Kidney (tissue), 22 donors: ENCODE measurements at places on chromosomes 3 and 15.

DNA sequence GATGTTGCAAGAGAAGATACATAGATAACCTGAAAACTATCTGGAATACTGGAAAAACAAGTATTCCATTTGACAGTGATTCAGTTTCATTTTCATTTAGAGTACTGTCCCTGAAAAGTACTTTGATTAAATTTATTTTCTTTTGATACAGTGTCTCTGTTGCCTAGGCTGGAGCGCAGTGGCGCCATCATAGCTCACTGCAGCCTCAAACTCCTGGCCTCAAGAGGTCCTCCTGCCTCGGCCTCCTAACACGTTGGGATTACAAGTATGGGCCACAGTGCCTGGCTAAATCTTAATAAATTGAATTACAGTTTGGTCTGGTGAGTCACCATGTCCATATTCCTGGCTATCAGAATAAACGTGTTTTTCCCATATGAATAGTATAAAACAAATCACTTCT is 1.6 kb upstream of the LEO1 start:
- no peak overlapping the region for H3K27ac ChIP-seq
- peaks cover 3% of the 10 kb centered on the region for H3K4me1 ChIP-seq
- no peaks in the 10 kb centered on the region for H3K27me3 ChIP-seq
- no peak overlapping the region for H3K4me3 ChIP-seq

DNA sequence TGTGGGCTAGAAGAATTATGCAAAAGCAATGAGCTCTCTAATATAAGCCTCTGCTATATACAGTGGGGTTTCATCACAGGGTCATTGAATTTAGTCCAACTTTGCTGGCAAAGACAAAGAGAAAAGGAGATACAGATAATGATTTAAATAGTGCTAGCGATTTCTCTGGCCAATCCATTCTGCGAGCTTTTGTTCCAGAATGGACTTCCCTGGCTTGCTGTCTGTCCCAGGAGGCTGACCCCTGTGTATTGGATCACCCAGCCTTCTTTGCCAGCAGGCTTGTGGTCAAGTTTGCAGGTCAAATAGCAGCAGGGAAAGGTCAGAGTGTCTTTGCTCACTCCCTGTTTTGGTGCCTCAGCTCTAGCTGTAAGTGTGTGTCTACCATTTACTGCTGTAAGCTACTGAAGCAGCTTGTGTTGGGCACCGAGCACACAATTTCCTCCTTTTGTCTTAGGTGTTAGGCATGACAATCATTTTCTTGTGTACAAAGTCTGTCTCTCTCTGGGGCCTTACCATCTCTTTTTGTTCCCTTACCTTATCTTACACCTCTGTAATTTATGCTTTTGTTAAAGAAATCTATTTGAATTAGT is 55.7 kb downstream of the UNC13C start:
- H3K36me3 ChIP-seq, result no peaks in the 10 kb centered on the region
- H3K4me1 ChIP-seq, result no peaks in the 10 kb centered on the region
- H3K27ac ChIP-seq, result no peak overlapping the region
- no peak for DNase-seq

DNA sequence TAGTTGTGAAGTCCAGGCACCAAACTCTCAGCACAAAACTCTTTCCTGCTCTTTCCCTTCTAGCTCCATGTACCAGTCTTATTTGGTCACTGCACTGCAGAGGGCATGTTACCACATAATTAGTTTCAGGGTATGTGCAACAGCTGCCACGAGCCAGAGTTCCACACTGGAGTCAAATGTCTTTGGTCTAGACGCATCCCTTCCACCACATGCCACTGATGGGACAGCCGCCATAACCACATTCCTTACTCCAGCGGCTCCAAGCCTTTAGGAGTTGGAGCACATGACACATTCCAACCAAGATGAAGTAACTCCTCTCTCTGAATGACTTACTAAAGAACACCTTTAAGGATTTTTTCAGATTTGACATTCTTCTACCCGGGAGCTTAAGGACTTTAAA is 153.4 kb downstream of the ERC2 start:
- H3K4me3 ChIP-seq, result no peak overlapping the region
- peak; percentile 14 for DNase-seq
- H3K27me3 ChIP-seq, result no peaks in the 10 kb centered on the region
- no peaks in the 10 kb centered on the region for H3K4me1 ChIP-seq

DNA sequence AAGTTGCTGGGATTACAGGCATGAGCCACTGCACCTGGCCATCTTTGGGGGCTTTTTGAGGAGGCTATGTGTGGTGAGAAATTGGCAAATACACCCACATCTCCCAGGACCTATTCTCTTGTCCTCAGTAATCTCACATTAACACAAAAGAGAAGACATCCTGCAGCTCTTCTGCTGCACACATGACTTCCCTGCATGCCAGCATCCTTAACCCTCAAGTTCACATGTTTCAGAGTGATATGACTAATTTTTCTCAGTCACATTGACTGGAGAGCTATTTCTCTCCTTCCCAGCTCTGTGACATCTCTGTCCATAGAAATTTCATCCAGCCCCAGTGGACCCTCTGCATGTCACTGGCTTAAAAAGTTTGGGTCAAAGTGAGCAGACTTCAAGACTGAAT is 1.9 kb upstream of the SKIC8 start:
- DNase-seq, result no peak
- no peak overlapping the region for H3K4me3 ChIP-seq
- no peaks in the 10 kb centered on the region for H3K4me1 ChIP-seq
- H3K27me3 ChIP-seq, result no peaks in the 10 kb centered on the region
- no peak overlapping the region for H3K27ac ChIP-seq

- H3K36me3 ChIP-seq, result no peaks in the 10 kb centered on the region
- H3K4me3 ChIP-seq, result no peak overlapping the region
- DNase-seq, result no peak
- H3K27ac ChIP-seq, result no peak overlapping the region
Measured at GRCh38 chr3:5160940-5161858, 26.3 kb upstream of the EDEM1 start.

DNA sequence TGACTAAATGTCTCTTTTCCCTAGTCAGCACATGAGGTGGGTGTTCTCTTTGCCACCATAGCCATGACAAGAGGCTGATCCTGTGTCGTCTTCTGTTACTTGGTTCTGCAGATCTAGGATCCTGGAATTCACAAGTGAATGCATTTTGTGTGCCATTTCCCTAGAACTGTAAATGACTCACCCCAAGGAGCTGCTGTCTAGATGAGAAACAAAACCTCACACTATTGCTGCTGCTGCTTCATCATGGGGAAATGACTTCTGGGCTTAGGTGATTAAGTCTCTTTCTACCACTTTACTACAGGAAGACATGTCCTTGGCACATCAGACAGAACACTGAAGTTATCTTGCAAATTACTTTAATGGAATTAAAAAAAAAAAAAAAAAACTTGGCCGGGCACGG is 54.9 kb downstream of the SLCO3A1 start:
- no peaks in the 10 kb centered on the region for H3K27me3 ChIP-seq
- no peak overlapping the region for H3K27ac ChIP-seq
- no peaks in the 10 kb centered on the region for H3K4me1 ChIP-seq
- H3K36me3 ChIP-seq, result no peaks in the 10 kb centered on the region
- no peak for DNase-seq
- no peak overlapping the region for H3K4me3 ChIP-seq

DNA sequence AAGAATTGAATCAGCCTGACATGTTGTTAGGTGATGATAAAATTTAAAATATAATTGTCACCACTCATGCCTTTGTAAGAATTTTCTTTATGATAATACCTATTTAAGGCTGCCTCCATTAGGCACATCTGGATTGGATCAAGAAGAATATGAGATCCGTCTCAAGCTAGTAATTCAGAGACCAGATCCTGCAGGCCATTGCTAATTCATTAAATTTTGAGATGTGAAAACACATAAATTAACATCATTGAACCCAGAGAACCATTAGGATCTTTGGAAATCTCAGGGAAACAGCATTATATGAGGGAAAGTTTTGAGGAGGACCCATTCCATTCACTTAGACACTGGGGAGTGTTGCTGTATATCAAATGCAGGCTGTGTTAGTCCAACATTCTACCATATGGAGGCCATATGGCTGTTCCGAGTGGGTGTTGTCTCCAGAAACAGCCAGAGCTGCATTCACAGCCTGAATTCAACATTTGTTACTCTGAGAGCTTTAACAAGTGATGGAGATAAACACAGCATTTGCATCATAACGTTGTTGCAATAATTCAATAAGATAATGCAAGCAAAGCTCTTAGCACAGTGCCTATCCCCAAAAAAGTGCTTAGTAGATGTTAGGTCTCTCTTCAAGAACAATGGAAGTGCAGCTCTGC is 67.4 kb downstream of the DTWD1 start:
- no peak overlapping the region for H3K27ac ChIP-seq
- no peak overlapping the region for H3K4me3 ChIP-seq
- H3K4me1 ChIP-seq, result no peaks in the 10 kb centered on the region
- no peaks in the 10 kb centered on the region for H3K27me3 ChIP-seq
- DNase-seq, result no peak
- no peaks in the 10 kb centered on the region for H3K36me3 ChIP-seq

- H3K4me3 ChIP-seq, result no peak overlapping the region
- no peaks in the 10 kb centered on the region for H3K36me3 ChIP-seq
- no peaks in the 10 kb centered on the region for H3K27me3 ChIP-seq
- no peak overlapping the region for H3K27ac ChIP-seq
Measured at GRCh38 chr3:105923140-105923539, 54.3 kb upstream of the CBLB start.

- DNase-seq, result no peak
- no peak overlapping the region for H3K27ac ChIP-seq
- H3K4me3 ChIP-seq, result no peak overlapping the region
- no peaks in the 10 kb centered on the region for H3K27me3 ChIP-seq
- no peaks in the 10 kb centered on the region for H3K36me3 ChIP-seq
Measured at GRCh38 chr3:112802338-112802737, 44.3 kb downstream of the CD200R1L start.

DNA sequence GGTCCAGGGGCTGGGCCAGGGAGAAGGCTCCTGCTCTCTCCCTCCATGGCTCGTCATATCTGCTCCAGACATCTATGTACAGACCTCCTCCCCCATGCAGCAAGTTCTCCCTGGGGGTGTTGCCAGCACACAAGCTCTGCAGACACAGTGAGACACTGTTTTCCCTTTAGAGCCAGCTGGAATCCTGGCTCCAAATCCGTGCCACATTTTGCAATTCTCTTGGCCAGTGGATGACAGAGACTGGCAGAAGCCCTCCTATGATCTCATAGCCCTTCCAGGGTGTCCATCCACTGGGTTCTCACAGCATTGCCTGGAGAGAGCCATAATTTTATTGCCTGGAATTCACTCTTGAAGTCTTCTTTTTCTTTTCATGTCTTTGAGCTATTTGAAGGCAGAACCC is 203.9 kb downstream of the TLE3 start:
- H3K4me1 ChIP-seq, result no peaks in the 10 kb centered on the region
- no peaks in the 10 kb centered on the region for H3K27me3 ChIP-seq
- no peaks in the 10 kb centered on the region for H3K36me3 ChIP-seq
- H3K27ac ChIP-seq, result no peak overlapping the region
- DNase-seq, result peak; percentile 52

GRCh38 chr3:180252683-180253082 is 215.9 kb upstream of the PEX5L start:
- no peaks in the 10 kb centered on the region for H3K36me3 ChIP-seq
- H3K4me1 ChIP-seq, result no peaks in the 10 kb centered on the region
- DNase-seq, result no peak
- no peak overlapping the region for H3K4me3 ChIP-seq

DNA sequence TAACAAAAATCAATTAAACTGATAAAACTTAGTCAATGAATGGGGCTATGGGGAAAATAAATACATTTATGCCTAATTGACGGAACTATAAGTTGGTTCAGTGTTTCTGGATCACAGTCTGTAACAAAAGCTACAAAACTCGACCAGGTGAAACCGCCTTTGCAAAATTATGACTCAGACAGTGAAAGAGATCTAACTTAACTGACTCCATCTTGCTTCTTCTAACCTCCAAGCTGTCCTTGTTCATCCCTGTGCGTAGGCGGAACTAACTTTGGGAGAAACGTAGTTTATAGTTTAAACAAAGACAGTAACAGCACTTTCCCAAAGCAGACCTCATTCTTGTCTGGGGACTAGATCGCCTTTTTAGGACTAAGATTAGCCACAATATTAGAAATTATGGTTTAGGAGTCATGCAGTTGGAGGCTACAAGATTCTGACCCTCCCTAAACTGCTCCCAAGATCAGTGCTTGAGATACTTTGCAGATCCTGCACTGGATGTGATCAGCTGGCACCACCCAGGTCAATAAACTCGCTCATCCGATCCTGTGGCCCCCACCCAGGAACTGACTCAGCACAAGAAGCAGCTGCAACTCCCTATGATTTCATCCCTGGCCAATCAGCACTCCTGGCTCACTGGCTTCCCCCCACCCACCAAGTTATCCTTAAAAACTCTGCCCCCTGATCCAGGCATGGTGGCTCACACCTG is 7.2 kb upstream of the MFGE8 start:
- H3K4me3 ChIP-seq, result no peak overlapping the region
- no peaks in the 10 kb centered on the region for H3K36me3 ChIP-seq
- no peak for DNase-seq

DNA sequence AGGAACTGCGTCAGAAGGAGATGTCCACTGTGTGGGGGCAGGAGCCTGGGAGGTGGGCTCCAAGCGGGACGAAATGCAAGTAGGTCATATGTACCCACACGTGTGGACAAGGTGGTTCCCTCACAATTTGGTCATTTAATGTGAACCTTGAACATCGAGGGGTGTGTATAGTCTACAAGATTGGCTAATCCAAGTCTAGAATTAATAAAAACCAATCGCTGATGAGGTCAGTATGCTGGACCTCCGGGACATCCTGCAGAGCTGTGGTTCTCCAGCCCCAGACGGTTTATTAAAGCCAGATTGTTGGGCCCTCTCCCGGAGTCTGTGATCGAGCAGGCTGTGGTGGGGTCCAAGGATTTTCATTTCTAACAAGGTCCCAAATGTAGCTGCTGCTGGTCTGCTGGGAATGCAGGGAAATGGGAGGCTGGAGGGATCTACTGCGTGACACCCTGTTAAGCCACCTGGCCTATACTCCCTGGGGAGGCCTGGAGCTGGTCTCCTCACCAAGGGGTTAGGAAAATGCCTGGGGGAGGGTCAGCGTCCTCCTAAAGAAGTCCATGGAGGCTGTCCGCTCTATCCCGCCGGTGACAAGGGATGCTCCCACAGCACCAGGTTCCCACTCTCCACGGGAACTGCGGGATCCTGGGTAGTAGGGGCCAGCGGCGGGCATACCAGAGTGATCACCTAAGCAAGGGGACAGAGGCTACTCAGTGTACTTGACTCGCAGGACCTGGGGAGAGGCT is 25.1 kb downstream of the PCSK6 start:
- no peak overlapping the region for H3K27ac ChIP-seq
- no peak overlapping the region for H3K4me3 ChIP-seq
- DNase-seq, result no peak
- H3K4me1 ChIP-seq, result no peaks in the 10 kb centered on the region
- H3K27me3 ChIP-seq, result no peaks in the 10 kb centered on the region

GRCh38 chr3:72153477-72154314 is 368.7 kb upstream of the PROK2 start:
- no peaks in the 10 kb centered on the region for H3K27me3 ChIP-seq
- H3K36me3 ChIP-seq, result no peaks in the 10 kb centered on the region
- peak overlapping the region; percentile 53 for H3K4me3 ChIP-seq
- peaks cover 18% of the 10 kb centered on the region for H3K4me1 ChIP-seq
- no peak for DNase-seq
- no peak overlapping the region for H3K27ac ChIP-seq
